Myocyte (in vitro differentiated cells): ENCODE measurements at places on chromosomes 3 and 15.

- DNase-seq = no peak
Measured at GRCh38 chr3:185534511-185534910, 17.9 kb downstream of the LIPH start.

DNA sequence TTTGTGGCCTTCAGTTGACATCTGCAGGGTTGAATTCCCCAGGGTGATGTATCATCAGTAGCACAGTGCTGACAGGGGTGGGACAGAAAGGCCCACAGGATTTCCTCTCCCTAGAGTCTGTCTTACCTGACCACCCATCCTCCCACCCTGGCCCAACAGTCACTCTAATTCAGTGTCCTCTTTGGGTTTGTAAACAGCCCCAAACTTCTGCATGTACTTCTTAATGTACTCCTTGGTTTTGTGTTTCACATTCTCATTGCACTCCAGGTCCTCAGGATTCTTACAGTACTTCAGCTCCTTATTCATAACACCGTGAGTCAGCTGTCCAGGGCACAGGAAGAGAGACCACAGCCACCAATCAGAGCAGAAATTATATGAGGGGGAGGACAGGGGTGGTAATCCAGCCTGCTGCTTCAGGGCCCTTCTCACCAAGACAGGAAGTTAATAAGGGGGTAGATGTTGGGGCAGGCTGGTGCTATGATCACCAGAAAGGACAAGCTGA lies 37.5 kb downstream of the NBEAL2 start:
- DNase-seq = peak; percentile 83

GRCh38 chr3:190545191-190545590 lies 31.3 kb downstream of the IL1RAP start:
- DNase-seq = no peak

DNA sequence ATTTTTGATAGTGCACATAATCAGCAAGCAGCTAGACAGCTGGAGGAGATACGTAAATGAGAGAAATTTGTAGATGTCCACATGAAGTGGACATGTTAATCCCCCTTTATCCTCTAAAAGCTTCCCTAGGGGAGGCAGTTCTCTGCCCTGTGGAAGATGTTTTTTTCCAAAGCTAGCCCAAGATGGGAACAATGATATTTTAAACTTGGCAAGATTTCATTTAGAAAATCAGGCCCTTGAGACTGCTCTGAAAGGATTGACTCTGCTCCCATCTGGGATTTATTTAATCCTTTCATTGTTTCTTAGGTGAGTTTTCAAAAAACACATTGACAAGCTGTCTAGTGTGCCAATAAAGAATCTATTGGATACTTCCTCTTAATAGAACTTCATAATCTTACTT lies 92.0 kb downstream of the SYNPR start:
- no peak for DNase-seq

DNA sequence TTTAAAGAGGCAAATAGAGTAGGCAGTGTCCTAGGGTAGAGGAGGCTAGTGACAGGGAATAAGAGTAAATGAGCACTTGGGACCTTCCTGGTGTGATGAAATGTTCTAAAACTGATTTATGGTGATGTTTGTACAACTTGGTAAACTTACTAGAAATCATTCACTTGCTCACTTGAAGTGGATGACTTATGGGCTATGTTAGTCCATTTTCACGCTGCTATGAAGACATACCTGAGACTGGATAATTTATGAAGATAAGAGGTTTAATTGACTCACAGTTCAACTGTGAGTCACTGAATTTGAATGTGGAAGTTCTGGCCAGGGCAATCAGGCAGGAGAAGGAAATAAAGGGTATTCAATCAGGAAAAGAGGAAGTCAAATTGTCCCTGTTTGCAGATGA lies 31.7 kb upstream of the DHX36 start:
- no peak for DNase-seq

DNA sequence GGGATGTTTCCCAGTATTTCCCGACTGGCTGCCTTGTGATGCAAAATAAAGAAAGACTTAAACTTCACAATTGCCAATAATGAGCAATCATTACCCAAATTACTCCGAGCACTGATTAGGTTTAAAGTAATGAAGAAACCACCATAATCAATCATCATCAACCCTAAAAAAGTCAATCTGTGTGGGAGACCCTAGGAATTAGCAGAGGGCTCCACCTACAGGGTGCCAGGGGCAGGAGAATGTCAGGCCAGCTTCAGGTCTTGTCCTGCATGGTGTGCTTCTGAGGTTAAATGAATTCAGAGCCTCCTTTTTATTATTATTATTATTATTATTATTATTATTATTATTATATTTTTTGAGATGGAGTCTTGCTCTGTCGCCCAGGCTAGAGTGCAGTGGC lies 478.0 kb upstream of the ARRDC4 start:
- no peak for DNase-seq

GRCh38 chr15:59289574-59289973 lies 82.9 kb downstream of the LDHAL6B start:
- no peak for DNase-seq

DNA sequence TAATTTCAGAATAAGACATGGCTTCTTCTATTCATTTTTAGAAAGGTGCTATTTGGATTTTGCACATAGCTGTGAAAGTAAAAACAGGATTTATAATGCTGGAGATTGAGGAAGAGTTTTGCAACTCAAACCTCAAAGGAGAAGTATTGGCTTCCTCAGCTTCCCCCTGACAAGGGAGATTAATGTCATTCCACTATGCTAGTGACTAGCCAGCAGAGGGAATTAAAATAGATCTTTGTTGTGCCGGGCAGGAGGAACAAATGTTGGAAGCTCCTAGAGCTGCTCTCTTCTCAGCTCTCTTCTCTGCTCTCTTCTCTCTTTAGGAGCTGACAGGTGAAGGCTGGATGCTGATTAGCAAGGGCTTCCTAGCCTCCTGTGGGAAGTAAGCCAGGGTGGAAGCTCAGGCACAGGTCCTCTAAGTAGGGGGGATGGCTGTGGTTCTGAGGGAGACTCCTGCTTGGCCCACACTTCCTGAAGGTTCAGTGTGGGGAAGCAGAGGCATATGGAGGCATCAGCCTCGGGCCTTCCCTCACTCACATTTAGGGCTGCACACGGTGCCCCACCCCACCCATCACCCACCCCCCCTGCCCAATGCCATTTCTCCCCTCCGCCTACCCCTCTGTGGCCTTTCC lies 29.6 kb downstream of the CX3CR1 start:
- DNase-seq = peak; percentile 32

DNA sequence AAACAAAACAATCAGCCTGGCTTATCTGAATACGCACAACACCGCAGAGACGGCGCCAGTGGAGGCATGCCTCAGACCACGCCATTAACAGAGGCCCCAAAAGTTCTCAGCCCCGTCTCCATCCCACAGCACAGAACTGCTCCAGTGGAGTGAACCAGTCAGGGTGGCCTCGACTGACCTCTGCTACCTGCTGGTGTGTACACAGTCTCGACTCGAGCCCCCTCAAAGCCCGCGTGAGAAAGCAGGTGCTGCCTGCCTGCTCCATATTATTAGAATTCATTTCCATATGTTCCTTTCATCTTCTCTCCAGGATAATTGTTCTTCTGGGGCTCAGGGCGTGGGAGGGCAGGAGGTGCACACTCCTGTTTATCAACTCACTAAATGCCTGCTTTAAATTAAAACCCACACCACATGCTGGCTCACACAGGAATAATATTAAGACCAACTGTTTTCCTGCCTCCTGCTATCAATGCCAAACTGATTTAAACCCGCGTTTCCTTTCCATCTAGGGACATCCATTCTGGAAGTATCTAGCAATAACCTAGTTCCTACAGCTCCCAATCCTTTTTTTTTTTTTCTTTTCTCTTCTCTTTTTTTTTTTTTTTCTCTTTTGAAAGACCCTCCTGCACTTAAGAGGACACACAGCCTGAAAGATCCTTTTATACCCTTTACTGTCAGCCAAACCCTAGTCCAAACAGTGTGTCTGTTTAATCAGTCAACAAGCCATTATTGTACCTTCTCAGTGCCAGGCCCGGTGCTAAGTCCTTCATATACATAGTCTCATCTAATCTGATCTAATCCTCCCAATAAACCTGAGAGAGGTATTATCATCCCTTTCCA lies 101.2 kb downstream of the TLE3 start:
- no peak for DNase-seq

- DNase-seq = no peak
Measured at GRCh38 chr15:89367485-89368451, 33.1 kb upstream of the POLG start.

DNA sequence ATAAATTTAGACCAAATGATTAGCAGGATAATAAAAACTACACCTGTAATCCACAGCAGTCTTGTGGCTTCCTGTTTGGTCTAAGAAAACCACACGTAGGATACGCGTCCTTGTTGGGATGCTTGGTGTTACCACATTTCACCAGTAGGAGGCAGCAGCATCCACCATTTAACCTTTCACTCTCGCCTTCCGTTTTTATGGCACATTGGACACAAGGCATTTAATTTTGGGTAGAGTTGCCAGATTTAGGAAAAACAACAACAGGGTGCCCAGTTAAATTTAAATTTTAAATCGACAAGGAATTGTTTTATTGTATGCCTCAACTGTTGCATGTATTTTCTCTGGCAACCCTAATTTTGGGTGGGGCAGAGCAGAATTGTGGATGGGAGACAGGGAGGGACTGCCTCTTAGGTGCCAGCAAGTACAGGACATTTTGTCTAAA lies 6.3 kb downstream of the LRRC31 start:
- peak; percentile 72 for DNase-seq

- DNase-seq = no peak
Measured at GRCh38 chr15:60935130-60935529, 294.0 kb downstream of the RORA start.

GRCh38 chr15:83057696-83058376 lies 9.2 kb downstream of the BTBD1 start:
- no peak for DNase-seq

GRCh38 chr15:61116825-61117224 lies 112.3 kb downstream of the RORA start:
- no peak for DNase-seq

GRCh38 chr3:101179637-101180036 lies 140.7 kb downstream of the IMPG2 start:
- peak; percentile 83 for DNase-seq

DNA sequence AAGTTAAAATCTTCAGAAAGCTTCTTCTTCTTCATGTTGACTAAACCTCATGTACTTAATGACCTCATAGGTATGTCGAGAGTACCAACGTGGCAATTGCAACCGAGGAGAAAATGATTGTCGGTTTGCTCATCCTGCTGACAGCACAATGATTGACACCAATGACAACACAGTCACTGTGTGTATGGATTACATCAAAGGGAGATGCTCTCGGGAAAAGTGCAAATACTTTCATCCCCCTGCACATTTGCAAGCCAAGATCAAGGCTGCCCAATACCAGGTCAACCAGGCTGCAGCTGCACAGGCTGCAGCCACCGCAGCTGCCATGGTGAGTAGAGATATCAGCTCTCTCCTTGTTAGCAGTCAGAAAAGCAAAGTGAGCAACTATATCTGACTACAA lies 176.5 kb downstream of the MBNL1 start:
- no peak for DNase-seq

DNA sequence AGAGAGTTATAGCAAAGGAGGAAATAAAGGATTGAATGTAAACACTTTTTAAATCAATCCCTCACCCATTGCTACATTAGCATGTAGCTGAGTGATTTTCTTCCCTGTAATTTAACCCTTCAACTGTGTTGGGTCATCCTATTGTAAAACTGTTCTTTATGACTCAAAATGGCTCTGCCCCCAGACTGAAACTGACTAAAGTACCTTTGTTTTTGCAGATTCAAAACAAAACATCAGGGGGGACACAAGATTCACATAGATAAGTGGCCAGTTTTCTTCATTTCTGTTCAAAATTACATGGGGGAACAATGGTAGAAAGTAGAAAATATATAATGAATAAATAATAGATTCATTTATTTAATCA lies 268.4 kb downstream of the IGSF11 start:
- DNase-seq = no peak

- no peak for DNase-seq
Measured at GRCh38 chr3:37375184-37376127, 201.1 kb upstream of the LRRFIP2 start.

DNA sequence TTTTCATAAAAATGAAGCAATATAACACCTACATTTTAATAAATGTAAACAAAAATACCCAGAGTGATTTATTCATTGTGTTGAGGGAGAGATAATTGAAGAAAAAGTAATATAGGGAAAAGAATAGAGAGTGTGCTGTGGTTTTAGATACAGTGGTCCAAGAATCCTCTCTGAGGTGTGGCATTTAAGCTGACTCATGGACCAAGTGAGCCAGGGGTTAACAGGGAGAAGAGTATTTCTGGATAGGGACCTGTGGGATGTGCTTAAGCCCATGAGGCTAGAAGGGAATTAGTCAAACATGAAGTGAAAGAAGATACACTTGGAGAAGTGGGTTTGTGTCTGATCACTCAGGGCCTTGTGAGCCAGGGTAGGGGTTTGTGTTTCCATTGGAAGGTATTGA lies 680.7 kb upstream of the GRM7 start:
- DNase-seq = no peak

- peak; percentile 24 for DNase-seq
Measured at GRCh38 chr3:43879166-43879565, 188.4 kb downstream of the ABHD5 start.

DNA sequence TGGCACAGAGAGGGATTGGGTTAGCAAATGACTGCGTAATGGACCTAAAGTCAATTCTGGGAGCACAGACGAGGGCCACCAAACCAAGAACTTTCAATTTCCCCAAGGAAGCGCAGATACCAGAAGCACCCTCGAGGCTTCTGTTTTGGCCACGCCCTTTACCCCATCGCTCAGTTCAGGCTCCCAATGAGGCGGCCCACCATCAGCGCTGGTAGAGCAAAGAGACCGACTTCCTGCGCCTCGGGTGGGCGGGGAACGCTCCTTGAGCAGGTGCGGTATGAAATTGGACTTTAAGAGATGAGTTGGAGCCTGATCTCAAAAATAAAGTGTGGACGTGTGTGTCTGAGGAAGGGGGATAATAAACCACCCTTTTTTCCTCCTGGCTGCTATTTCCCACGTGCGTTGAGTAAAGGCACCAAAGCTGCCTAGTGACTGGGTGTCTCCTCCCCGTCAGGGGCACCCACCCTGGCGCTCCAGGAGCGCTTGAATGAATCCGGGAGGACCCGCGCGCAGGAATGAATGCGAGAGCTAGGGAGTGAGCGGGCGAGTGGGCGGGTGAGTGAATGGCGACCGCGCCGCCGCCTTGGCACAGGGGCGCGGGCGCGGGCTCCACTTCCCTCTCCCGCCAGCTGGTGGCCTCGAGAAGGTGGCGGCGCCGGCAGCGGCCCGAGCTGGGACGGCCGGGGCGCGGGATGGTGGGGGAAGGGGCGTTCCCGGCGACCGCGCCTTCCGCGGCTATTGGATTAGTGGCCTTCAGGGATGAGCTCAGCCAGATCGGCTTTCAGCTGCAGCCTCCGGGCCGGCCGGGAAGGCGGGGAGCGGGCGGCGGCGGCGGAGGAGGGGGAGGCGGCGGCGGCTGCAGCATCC lies at the start of gene SPSB4:
Gene SPSB4 (plus strand): TSS at position 772 of the 867 bp plus-strand sequence. CDS start 14,758 bp downstream, outside the sequence.
- peak; percentile 85 for DNase-seq

- peak; percentile 49 for DNase-seq
Measured at GRCh38 chr3:12992629-12993516, 80.4 kb downstream of the IQSEC1 start.

GRCh38 chr15:28101983-28102441 lies 2.9 kb upstream of the OCA2 start:
- no peak for DNase-seq

- DNase-seq = no peak
Measured at GRCh38 chr3:155007729-155008128, 72.4 kb upstream of the MME start.

GRCh38 chr3:50657816-50658215 lies 16.9 kb upstream of the DOCK3 start:
- DNase-seq = no peak
